ENCODE measurements at places on chromosomes 16 and 17. TPM values are rescaled to one million over a fixed set of nuclear protein-coding genes. Genes with fewer than 3 reads are reported as not detected.

- no peaks in the 10 kb centered on the region for H3K27me3 ChIP-seq
- H3K36me3 ChIP-seq = peaks cover 37% of the 10 kb centered on the region
- no peaks in the 10 kb centered on the region for H3K4me1 ChIP-seq
- DNase-seq = no peak
These were observed 15.0 kb downstream of the GINS2 start for GRCh38 chr16:85673529-85674417.

DNA sequence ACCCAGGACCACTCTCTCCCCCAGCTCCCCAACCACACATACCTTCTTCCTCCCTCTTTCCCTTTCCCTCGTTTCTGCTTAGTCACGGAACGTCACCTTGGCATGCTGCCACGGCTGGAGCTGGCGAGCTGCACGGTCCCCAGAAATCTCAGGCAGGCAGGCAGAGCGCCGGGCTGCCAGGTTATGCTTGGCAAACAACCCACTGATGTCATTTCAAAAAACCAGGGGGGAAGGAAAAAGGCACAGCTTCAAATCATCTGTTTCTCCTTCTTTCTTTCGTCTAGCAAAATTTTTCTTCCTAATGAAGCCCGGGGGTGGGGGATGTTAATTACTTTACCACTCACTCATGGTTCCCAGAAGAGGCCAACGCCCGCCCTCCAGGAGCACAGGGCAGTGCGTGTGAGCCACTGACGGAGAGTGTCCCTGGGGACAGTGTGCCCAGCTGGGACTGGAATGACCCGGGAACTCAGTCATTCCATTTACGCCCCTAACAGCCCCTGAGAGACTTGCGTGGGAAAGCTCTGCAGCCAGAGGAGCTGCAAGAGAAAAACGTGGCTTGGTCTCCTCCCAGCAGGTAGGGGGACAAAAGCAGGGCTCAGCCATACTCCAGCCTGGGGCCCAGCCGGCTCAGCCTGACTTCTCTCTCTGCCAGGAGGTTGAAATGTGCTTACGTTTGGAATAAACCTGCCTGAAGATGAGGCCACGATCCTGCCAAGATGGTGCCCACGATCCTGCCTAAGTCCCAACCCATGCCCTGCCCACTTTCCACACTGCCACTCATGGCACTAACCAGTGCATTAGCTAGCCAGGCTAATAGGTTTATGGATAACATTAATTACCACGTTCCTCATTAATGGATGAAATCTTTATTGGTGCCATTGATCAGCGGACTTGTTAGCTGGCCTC lies 198.9 kb downstream of the ZFHX3 start:
- no peaks in the 10 kb centered on the region for H3K27me3 ChIP-seq
- no peaks in the 10 kb centered on the region for H3K36me3 ChIP-seq
- peak; percentile 92 for DNase-seq
- H3K27ac ChIP-seq = peak overlapping the region; percentile 79

DNA sequence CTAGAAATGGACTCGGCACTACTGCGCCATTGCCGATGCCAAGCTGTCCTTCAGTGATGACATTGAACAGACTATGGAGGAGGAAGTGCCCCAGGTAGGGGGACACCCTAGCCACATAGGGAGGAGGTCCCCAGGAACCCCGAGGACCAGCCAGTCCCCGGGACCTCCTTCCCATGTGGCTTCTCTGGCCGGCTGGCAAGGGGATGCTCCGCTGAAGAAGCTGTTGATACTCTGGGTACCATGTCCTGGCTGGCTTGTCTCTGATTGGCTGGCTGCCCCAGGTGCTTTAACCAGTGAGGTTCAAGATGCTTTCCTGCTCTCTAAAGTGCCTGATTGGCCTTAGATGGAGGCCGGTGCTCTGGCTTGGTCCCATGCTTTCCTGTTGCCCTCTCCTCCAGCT lies 103.6 kb downstream of the SDR42E1 start:
- no peaks in the 10 kb centered on the region for H3K27me3 ChIP-seq
- no peaks in the 10 kb centered on the region for H3K36me3 ChIP-seq
- H3K4me1 ChIP-seq = no peaks in the 10 kb centered on the region
- DNase-seq = no peak

Gene TPSAB1
- total RNA-seq = not detected

- H3K27ac ChIP-seq = no peak overlapping the region
- DNase-seq = peak; percentile 81
- no peaks in the 10 kb centered on the region for H3K27me3 ChIP-seq
- H3K4me3 ChIP-seq = no peak overlapping the region
These were observed 83.7 kb downstream of the N4BP1 start for GRCh38 chr16:48526058-48526957.

DNA sequence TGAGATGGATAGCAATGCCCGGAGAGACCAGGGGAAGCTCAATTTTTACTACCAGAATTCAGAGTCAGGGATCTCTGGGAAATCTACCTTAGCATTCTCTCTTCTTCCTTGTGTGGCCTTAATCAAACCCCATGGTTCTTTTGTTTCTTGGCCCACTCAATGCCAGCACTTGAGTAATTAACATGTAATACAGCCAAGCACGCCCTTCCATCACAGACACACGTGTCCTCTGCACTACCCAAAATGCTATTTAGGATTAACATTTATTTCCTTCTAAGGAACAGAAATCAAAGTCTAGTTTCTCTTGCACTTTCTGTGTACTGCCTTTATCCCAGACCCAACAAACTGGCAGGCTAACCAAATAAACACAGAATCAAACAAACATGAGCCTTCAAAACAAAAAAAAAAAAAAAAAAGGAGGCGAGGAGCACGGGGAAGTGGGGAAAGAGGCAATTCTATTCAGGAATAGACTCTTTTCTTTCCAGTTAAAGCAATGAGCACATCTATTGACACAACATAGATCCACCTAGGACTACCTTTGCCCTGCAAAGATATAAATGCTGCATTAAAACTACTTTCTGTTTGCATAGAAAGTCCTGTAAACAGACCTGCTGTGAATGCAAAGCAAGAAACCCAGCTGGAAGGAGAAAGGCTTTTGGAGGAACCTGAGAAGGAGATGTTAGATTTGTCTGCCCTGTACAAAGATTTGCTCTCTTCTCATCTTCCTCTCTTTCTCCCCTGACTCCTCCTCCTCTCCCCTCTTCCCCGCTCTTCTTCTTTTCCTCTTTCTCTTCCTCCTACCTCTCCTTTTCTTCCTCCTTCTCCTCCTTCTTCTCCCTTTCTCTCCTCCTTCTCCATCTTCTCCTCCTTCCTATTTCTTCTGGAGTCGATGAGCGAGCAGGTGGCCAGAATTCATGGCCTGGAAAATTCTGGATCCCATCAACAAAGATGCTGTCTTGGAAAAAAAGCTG lies 294.4 kb downstream of the NPIPA8 start:
- no peaks in the 10 kb centered on the region for H3K4me1 ChIP-seq
- no peaks in the 10 kb centered on the region for H3K27me3 ChIP-seq
- H3K27ac ChIP-seq = no peak overlapping the region
- no peaks in the 10 kb centered on the region for H3K36me3 ChIP-seq

GRCh38 chr17:79484600-79485418 lies 126.0 kb downstream of the RBFOX3 start:
- DNase-seq = no peak
- H3K27ac ChIP-seq = no peak overlapping the region
- H3K27me3 ChIP-seq = peaks cover 92% of the 10 kb centered on the region
- no peaks in the 10 kb centered on the region for H3K4me1 ChIP-seq
- no peaks in the 10 kb centered on the region for H3K36me3 ChIP-seq
- H3K4me3 ChIP-seq = no peak overlapping the region

GRCh38 chr17:82740906-82741759 lies 5.7 kb downstream of the FN3K start:
- DNase-seq = no peak
- no peaks in the 10 kb centered on the region for H3K4me1 ChIP-seq
- no peak overlapping the region for H3K27ac ChIP-seq
- peaks cover 25% of the 10 kb centered on the region for H3K36me3 ChIP-seq
- H3K4me3 ChIP-seq = no peak overlapping the region
- no peaks in the 10 kb centered on the region for H3K27me3 ChIP-seq

DNA sequence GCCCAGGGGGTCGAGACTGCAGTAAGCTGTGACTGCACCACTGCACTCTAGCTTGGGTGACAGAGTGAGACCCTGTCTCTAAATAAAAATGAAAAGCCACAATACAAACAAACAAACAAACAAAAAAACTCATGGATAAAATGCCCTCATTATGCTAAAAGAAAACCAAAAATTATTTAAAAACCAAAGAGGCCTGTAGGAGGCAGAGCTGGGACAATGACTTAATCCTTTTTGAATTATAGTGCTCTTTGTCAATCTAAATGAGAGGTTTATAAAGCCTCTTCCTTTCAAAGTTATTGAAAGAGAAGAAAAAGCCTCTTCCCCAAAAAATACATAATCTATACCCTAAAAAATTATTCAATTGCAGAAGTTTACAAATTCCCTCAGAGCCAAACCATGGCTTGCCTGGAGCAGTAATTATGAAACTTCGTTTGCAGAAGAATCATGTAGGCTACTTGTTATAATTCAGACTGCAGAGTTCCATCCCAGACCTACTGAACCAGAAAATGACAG lies 18.5 kb downstream of the CRLF3 start:
- H3K27ac ChIP-seq = no peak overlapping the region
- no peak overlapping the region for H3K4me3 ChIP-seq
- no peaks in the 10 kb centered on the region for H3K27me3 ChIP-seq
- DNase-seq = no peak

Gene CEP295NL
- total RNA-seq = 1.8 TPM

DNA sequence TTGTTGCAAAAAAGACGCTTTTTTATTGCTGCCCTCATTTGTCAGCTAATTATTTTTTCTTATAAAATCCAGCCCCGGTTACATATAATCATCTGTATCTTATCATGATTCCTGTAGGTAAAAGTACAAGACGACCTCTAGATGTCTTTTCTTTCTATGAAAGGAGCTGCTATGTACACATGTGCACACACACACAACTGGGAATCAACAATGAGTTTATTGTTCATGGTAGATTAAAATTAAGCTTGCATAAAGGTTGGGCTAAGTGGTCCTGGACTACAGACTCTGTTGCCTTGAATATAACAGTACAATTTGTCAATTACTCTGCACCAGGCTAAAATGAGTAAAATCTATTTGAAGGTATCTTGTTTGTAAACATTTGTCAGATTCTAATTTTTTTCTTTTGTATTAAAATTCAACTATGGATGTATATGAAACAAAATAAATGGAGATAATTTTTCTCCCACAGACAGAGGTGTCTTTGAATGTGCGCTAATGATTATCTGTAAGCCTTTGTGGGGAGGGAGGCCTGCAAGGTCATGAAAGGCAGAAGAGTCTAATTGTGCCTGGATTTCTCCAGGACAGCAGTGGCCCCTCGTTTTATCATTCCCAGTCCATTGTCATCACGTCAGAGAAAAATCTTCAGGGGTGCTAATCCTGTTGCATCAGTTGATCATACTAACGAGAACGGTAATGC lies 13.4 kb downstream of the C17orf58 start:
- H3K4me1 ChIP-seq = peaks cover 3% of the 10 kb centered on the region
- no peaks in the 10 kb centered on the region for H3K27me3 ChIP-seq
- H3K27ac ChIP-seq = no peak overlapping the region

Gene CNGB1
- 0.04 TPM for total RNA-seq

Gene ASGR1
- 0.95 TPM for total RNA-seq

Gene PPM1E
- total RNA-seq = not detected

DNA sequence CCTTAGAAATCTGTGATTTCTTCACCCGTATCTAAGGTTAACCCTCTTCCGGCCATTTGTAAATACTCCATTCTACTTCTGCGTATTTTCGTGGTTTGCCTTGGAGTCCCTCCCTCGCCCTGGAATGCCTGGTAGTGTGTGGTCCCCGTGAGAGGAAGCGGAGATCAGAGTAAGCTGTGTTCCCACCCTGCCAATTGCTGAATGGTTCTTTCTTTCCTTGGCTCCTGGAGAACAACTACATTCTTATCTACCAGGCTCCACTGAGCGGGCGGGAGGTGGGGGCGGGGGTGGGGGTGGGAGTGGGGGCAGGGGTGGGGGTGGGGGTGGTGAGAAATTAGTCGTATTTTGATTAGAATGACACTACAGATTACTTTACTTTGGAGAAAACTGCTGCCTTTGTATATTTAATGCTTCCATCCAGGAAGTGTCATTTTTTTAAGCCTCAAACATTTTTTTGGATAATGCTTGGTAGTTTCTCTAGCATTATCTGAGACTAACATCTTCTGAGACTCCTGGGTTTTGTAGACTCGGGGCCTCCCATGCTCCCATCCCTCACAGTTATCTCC lies 20.9 kb upstream of the FASN start:
- no peaks in the 10 kb centered on the region for H3K36me3 ChIP-seq
- H3K4me3 ChIP-seq = no peak overlapping the region
- DNase-seq = no peak
- H3K27ac ChIP-seq = no peak overlapping the region

DNA sequence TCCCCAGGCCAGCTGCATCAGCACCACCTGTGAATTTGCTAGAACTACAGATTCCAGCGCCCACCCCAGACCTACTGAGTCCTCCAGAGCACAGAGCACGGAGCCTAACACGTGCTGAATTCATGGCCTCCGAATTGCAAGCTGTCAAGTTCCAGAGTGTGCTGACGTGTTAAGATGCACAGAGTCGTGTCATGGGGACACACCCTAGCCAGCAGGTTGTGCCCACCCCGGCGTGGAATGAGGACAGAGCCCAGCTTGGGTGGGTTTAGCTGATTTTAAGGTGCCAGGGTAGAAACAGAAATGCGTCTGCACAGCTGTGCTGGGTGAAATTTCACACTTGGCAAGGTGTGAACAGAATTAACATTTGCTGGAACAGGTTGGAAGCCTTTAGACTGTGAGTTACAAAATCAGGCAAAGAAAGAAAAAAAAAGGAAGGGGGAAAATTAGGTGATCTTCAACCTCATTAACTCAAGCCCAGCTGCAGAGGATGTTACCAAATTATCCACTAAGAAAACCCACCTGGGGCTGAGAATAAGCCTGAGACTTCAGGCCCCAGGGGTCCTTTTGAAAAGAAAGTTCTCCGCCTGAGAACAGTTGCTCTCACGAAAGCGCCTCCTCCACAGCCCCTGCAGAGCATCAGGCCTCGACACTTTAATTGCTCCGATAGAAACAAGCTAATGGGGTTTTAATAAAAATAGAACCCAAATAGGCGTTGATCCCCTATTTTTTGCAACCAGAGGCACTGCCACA lies 27.1 kb downstream of the GINS3 start:
- no peak overlapping the region for H3K4me3 ChIP-seq
- DNase-seq = no peak
- H3K36me3 ChIP-seq = no peaks in the 10 kb centered on the region
- H3K4me1 ChIP-seq = peaks cover 26% of the 10 kb centered on the region
- no peaks in the 10 kb centered on the region for H3K27me3 ChIP-seq

Gene AXIN2
- 2.0 TPM for total RNA-seq

GRCh38 chr16:1290063-1290501 lies 19.4 kb upstream of the UBE2I start:
- H3K4me3 ChIP-seq = no peak overlapping the region
- H3K36me3 ChIP-seq = no peaks in the 10 kb centered on the region
- H3K4me1 ChIP-seq = no peaks in the 10 kb centered on the region
- no peak for DNase-seq
- no peak overlapping the region for H3K27ac ChIP-seq

Gene OMG
- not detected for total RNA-seq

Gene G6PC1
- total RNA-seq = not detected

GRCh38 chr17:37671028-37671823 lies 28.0 kb upstream of the DDX52 start:
- peaks cover 18% of the 10 kb centered on the region for H3K4me1 ChIP-seq
- H3K4me3 ChIP-seq = no peak overlapping the region

Measured in PC-3 (cell line).